ENCODE measurements at places on chromosomes 12 and 14.

- DNase-seq = no peak
Observed at GRCh38 chr12:111166779-111167540, 201.9 kb downstream of the PHETA1 start.

- DNase-seq = no peak
Observed at GRCh38 chr14:55946231-55946630, 172.0 kb upstream of the PELI2 start.

GRCh38 chr12:78898416-78898815 is 33.8 kb downstream of the SYT1 start:
- no peak for DNase-seq

DNA sequence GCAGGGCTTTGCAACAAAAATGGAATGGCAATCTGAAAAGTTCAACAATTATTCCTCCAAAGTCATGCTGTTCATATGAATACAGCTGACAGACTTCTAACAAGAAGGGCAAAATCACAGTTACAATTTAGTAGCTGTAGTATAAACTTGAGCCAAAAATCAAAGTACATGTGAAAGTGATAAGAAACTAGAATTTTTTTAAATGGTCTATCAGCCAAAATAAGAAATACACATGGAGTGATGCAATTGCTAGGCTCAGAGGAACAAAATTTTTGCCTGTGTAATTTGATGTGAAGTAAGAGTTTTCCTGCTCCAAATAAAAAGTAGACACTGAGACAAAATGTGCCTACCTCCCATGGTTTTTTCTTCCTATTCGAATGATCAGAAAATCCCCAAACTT is 167.7 kb upstream of the CDKN3 start:
- DNase-seq = no peak

GRCh38 chr14:60275932-60276331 is 26.9 kb downstream of the PPM1A start:
- no peak for DNase-seq

DNA sequence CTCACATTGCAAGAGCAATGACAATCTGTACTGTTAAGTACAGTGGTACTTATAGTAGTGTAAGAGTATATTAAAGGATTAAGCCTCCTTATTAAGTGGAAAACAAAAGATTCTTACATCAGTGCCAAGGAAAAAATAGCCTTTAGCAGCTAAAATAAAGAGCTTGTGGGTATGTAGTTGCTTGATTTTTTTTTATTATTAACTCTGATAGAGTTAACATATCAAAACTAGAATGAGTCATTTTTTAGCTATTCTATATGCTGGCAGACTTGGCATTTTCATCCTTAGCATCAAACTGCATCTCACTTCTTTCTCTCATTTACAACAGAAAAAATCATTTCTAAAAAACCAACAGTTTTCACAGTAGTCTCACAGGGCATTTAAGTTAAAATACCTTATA is 86.5 kb downstream of the ATP2B1 start:
- DNase-seq = no peak

DNA sequence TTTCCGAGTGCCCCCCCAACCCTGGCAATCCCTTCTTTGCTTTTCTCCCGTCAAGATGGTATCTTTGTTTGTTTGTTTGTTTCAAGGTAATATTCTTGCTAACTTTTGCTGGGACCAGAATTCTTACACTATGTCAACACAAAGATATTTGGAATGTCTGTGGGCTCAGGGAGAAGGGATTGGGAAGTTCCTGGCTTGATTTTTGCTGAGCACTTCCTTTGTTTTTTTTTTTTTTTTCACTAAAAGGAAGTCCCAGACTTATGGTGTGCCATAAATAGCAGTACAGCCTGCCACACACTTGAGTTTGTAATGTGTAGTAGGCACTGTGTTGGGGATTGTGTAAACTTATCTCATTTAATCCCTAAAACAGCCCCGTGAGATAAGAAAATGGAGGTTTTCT is 11.2 kb upstream of the RNU6-7 start:
- no peak for DNase-seq

GRCh38 chr12:67977668-67978067 is 11.6 kb upstream of the IFNG-AS1 start:
- no peak for DNase-seq

DNA sequence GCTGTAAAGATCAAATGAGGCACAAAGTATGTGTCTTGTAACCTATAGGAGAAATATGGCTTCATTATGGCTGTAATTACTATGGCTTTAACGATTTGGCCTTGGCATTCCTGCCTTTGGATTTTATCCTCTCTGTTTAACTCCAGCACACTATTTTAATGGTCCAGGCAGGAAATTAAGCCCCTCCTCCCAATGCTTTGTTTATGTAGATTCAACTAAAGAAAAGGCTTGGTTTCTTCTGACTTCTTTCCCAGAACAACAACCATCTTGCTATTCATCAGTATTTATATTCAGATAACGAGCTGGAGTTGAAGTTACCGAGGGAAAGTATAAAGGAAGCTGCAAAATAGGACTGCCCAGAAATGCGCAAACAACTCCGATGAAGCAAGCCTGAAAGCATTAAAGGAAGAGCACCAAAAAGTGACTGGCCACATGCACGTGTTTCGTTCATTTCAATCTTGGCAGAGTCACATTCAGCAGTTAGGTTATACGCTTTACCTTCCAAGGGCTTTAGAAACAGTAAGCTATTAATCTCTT is 104.6 kb downstream of the NELL2 start:
- no peak for DNase-seq

DNA sequence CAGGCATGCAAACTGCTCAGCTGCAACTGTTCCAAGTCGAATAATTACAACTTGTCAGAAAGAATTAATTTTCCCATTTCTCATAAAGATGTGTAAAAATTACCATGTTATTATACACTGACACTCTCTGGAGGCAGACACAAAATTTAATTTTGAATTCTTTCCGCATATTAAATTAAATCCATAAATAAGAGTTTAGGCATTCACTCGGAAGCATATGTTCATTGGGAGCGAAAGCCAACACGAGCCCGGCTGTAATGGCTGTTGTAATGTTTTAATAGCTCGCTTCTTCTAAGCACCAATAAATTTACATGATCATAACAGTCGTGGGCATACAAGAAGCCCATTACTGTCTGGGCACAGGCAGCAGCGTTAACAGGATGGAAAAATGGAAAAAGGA is 189.6 kb upstream of the SOX5 start:
- DNase-seq = no peak

DNA sequence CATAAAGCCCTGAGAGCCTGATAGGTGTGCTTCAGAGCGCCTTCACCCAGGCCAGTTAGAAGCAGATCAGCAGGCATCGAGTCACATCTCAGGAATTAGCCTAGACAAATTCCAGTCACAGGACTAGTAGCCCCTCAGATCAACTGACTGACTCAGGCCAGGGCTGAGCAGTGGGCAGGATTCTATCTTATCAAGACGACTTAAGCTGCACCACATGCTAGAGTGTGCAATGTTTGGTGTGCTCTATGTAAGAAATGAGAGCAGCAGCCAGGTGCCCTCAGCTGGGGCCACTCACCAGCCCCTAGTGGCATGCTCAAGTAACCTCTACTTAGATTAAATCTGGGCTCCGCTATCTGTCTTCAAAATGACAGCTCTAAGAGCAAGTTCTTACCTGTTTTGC is 19.7 kb upstream of the NGB start:
- DNase-seq = no peak

DNA sequence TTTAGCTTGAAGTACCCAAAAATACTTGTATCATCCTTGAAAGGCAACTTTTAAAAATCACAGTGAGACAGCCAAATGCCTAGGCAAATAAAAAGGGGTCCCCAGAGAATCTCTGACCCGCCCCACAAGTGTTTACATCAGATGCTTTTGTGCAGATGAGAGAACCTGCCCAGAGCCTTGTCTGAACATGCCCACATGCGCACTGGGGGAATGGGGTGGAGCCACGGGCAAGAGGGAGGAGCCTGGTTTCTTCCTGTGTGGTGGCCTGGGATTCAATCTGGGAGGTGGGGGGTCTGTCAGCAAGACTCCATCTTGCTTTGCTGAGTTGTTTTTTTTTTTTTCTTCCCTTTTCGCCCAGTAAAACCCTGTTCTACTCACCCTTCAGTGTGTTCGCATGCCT is 381.7 kb upstream of the CCDC196 start:
- DNase-seq = no peak

DNA sequence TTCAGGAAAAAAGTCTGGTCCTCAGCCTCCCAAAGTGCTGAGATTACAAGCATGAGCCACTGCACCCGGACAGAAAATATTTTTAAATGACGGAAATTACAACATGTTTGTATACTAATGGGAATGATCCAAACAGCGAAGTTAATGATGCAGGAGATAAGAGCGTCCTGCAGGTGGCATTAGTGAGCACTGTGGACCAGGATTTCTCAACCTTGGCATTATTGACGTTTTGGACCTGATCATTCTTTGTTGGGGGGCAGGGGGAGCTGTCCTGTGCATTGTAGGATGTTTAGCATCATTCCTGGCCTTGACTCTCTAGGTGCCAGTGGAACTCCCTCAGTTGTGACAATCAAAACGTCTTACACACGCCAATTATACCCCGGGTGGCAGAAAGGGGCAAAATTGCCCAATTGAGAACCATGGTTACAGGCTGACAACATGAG is 34.1 kb downstream of the SCFD1 start:
- no peak for DNase-seq

DNA sequence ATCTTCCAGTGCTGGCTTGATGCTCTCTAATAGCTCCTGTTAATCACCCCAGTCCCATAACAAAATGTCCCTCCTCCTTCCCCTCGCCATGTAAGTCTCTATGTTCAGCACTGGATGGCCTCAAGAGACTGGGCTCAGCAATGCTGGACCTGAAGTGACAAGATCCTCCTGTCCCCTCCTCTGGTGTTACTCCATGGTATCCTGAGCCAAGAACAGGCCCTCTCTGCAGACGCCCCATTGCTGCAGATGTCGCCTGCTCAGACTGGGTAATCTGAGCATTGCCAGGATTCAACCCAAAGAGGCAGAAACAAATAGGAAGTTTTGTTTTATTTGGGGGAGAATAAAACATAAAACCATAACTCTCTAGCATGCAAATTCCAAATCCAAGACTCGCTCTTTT is 149.7 kb downstream of the NTF3 start:
- DNase-seq = no peak

GRCh38 chr12:122999196-122999946 is 18.9 kb downstream of the ARL6IP4 start:
- no peak for DNase-seq

DNA sequence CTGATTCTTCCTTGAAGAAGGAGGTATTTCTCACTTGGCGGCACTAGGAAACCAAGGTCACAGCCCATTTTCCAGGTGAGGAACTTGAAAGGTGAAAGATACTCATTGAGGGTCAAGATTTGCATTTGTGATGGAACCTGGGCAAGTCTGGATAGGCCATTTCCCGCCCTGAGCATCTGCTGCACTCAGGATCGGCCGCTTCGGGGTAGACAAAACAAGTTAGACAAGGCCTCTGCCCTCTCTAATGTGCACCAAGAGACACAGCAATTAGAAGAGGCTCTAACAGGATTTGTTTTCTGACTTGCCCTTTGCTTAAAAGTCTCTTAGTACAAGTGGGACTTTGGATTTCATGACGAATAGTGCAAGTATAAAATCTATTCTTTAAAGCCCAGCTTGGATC is 167.2 kb downstream of the KTN1 start:
- DNase-seq = no peak

DNA sequence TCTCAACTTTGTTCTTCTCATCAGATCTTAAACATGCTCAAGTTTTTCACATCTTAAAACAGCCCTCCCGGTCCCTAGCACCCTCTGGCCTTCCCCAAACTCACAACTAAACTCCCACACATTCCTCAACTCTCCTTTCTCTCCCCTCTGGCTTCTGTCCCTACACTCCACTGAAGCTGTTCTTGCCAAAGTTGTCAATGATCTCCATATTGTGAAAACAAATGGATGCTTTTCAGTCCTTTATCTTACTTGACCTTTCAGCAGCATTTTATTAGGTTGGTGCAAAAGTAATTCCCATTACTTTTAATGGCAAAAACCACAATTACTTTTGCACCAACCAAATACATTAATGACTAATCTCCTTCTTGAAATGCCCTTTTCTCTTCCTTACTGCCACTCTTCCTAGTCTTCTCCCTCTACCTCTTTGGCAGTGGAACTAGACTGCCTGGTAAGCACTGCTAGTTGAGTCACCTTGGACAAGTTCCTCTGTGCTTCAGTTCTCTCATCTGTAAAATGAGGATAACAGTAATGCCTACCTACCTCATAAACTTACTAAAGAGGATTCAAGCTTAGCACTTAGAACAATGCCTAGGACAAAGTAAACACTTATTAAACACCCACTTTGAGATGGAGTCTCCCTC is 16.0 kb downstream of the CERS5 start:
- no peak for DNase-seq

- no peak for DNase-seq
Observed at GRCh38 chr12:120132863-120133385, 16.4 kb upstream of the RAB35 start.

- DNase-seq = no peak
Observed at GRCh38 chr14:72742118-72742837, 151.6 kb downstream of the DPF3 start.

- DNase-seq = no peak
Observed at GRCh38 chr12:6606331-6607131, 648 bp downstream of the CHD4 start.

GRCh38 chr12:119169150-119169549 is 9.6 kb upstream of the HSPB8 start:
- DNase-seq = no peak

DNA sequence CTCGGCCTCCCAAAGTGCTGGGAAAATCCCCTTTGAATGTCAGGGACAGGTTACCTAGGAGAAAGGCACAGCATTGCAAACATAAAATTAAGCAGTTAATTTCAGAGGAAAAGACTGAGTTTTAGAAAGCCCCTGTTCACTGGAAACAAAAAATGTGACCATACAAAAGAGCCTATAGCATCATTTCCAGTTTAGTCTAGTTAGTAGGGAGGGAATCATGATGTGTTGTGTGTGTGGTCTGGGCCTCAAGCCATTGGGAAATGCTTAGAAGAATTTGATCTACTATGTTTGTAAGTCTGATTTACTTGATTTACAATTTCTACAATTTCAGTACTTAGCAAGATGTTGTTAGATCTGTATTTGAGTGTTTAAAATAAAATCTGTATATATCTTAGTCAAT is 47.1 kb upstream of the RERG start:
- no peak for DNase-seq

DNA sequence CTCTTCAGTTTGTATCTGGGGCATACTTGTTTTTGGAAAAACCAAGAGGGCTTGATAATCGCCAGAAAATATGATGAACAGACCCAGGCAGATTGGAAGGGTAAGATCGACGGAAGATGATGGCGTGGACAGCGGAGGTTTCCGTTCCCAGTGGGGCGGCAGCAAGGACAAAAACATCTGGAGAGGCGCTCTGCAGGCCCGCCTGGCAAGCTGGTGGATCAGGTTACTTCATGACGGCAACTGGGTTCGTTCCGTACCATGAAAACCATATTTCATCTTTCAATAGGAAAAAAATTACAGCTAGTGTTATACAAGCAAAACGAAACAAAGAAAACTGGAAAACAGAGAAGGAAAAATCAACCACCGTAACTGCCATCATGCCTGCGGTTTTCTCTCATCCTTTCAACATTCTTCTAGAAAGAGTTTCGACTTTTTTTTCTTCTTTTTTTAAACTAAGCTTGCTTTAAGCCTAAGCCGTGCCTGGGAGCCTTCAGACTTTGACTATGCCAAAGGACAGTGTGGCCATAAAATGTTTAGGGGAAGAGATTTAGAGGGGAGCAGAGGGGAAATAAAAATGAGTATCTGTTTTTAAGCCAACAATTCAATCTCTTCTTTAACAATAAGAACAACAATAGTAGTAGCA is 210.5 kb downstream of the FOXN3 start:
- no peak for DNase-seq

- no peak for DNase-seq
Observed at GRCh38 chr12:29147731-29148595, 1.1 kb upstream of the FAR2 start.
